ENCODE measurements at places on chromosomes 6 and 20.

GRCh38 chr6:18219591-18219990, 44.7 kb downstream of the DEK start:
- DNase-seq = no peak

DNA sequence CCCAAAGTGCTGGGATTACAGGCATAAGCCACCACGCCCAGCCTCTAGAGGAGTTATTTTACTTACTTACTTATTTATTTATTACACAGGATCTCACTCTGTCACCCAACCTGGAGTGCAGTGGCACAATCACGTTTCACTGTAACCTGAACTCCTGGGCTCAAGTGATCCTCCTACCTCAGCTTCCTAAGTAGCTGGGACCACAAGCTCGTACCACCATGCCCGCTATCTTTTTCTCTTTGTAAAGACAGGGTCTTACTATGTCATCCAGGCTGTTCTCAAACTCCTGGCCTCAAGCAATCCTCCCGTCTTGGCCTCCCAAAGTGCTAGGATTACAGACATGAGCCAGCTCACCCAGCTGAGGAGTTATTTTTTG, 1.6 kb upstream of the TRIB3 start:
- DNase-seq = no peak

DNA sequence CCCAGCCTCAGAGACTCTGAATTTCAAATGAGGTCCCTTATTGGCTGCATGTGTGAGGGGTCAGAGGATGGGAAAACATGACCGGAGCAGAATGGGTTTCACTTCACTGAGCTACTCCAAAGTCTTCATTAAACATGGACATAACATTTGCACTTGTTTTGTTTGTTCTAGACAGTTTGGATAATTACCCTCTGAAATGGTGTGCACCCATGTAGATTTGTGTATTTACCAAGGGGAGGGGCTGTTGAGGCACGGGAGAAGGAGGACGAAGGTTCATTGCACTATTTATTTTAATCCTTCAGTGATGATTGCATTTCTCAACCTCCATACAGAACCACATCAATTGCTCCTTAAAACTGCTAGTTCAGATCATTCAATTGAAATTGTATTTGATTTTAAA, 364.2 kb downstream of the TFAP2B start:
- no peak for DNase-seq

- DNase-seq = no peak
These were observed 270.0 kb downstream of the ADGB start for GRCh38 chr6:146868671-146869209.

DNA sequence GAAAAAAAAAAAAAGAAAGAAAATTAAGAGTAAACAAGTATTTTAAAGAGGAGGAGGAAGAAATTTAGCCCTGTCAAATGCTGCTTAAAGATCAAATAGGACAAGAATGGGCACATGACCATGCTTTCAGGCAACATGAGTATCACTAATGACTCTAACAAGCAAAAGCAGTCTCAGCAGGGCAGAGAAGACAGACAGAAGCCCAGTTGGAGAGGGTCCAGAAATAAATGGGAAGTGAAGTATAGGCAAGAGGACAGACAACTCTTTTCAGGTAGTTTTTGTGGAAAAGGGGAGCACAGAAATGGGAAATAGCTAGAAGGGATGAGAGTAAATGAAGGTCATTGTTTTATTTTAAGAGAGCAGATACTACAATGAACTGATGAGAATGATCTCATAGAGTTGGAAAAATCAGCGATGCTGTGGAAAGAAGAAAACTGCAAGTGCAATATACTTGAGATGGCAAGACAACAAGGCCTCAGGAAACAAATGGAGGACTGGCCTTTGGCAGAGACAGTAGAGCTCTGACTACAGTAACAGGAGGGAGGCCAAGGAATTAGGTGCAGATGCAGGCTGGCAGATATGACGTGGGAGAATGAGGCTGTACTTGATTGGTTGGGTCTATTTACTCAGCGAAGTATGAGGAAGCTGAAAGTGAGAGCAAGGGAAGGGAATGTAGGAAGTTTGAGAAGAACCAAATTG, 40.3 kb downstream of the KIF6 start:
- DNase-seq = no peak

DNA sequence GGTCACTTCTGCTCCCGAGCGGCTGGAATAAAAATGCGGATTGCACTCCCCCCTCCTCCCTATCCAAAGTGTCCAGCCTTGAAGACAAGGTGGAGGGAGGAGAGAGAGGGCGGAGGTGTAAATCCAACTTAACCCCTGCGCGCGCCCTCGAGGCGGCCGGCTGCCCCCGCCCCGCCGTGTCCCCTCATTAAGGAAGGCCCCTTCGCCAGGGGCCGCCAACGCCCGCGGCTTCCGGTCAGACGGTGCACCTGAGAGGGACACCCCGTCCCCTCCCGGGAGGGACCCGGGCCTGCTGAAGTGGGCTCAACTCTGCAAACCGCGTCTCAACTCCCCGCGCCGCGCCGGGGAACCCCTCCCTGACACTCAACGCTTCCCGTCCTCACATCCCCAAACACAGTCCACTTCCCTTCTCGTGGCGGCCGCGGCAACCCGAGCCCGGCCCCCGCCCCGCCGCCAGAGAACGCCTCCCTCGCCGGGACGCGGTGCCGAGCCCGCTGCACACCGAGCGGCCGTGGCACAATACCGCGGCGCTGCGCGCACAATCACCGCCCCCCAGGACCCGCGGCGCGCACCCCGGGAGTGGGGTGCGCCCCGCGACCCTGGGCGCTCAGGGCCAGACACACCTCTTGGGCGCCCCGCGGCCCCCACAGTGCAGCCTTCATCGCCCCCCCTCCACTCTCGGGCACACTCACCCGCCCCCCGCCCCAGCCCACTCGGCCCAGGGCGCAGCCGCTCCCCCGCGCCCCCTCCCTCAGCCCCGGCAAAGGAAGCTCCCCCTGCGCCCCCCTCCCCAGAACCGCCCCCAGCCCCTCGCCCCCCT, 102.5 kb downstream of the NOL4L start:
- peak; percentile 43 for DNase-seq

GRCh38 chr20:32077190-32077589, 25.1 kb downstream of the HCK start:
- no peak for DNase-seq

DNA sequence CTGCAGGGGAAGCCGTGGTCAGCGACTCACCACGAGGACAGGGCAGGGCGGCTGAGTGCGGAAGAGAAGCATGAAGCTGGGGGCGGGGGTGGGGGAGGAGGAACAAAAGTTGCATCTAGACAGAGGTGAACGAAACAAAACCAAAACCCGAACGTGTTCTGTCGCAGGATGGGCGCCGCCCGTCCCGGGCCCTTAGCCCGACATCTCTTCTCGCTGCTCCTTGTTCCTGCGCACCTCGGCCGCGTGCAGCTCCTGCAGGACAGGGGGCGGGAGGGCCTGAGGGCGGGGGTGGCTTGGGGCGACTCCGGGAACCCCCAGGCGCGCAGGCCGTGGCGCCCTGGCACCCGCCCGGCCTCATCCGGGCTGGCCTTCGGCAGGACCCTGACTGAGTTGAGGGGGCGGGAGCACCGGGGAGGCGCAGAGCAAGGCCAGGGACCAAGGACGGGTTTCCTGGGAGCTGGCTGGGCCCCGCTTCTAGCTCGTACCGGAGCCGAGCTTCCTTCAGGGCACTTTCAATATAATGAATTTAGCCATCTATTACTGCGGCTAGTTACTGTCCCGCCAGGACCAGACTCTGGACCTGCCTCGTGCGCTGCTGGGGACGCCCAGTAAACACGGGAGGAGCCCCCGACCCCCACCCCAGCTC, 12.0 kb downstream of the STMN3 start:
- peak; percentile 63 for DNase-seq

- DNase-seq = peak; percentile 48
These were observed 2.6 kb downstream of the PRSS35 start for GRCh38 chr6:83514866-83515466.

GRCh38 chr6:166955865-166956443, 396 bp downstream of the RNASET2 start:
- no peak for DNase-seq

- no peak for DNase-seq
These were observed 3.3 kb downstream of the FOXQ1 start for GRCh38 chr6:1315201-1315559.

DNA sequence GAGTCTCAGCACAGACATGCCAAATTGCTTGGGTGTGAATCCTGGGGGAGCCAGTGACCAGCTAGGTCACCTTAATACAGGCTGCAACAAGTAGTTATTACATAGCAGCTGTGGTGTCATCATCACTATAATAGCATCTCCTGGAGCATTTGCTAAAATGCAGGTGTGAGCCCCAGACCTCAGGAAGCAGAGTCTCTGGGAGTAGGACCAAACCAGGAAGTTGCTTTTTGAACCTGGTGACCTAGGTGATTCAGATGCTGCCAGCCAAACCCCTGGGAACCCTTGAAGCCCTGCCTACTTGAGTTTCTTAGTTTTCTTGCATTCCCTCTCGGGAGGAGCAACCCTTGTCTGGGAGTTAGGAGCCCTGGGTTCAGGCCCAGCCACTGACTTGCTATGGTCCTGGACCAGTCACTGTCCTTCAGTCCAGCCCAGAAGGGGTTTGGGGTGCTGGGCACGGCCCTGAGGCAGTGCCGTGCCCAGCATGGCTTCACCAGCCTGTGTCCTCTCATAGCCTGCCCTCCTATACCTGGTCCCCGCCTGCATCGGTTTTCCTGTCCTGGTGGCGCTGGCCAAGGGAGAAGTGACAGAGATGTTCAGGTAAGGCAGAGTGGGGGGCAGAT, 39.3 kb upstream of the ID1 start:
- no peak for DNase-seq
